ENCODE measurements at places on chromosomes 6 and 20.

DNA sequence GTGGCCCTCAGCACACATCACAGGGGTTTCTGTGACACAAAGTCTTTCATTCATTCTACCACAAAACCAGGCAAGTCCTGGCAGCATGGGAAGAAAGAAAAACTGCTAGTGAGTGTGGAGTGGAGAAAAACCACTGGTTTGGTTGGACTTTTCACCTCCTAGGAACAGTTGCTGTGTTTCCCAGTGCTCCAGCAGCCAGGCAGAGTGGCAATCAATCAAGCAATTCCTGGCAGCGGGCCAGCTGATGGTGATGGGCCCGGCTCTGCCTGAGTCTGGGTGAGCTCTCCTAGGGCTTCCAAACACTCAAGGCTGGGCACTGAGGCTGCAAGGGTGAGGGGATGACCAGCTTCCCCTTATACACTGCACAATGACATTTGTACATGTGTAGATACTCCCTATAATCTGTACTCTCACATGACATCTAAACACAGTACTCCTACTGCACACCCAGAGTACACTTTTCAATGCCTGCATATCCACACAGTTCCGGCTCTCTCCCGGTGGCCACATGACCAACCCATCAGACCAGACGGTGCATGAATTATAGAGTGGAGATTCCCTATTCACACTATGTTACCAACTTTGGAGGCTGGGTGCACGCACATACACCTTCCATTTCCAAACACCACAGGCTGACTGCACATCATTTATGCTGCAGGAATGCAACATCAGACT lies 156.6 kb downstream of the UNC5CL start:
- no peak for DNase-seq

- DNase-seq: no peak
These were observed 99.8 kb downstream of the TAF4 start for GRCh38 chr20:61965606-61966491.

GRCh38 chr6:137938770-137939379 lies 71.8 kb downstream of the TNFAIP3 start:
- no peak for DNase-seq

DNA sequence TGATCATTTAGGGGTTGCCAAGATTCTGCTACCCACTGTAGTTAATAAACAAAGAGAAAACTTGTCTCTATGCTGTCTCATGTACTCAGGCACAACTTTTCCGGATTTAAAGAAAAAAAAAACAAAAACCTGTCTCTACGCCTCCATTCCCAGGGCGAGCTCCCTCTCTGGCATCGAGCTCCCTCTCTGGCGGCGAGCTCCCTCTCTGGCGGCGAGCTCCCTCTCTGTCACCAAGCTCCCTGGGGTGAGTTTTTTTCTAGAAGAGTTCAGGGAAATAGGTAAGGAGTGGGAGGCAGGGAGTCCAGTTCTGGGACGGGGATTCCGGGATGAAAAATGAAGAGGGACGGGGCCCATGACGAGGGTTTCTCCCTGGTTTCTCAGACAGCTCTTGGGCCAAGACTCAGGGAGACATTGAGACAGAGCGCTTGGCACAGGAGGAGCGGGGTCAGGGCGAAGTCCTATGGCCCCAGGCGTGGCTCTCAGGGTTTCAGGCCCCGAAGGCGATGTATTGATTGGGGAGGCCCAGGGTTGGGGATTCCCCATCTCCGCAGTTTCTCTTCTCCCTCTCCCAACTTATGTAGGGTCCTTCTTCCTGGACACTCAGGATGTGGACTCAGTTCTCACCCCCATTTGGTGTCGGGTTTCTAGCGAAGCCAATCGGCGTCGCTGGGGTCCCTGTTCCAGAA lies 16.5 kb upstream of the HLA-A start:
- no peak for DNase-seq

DNA sequence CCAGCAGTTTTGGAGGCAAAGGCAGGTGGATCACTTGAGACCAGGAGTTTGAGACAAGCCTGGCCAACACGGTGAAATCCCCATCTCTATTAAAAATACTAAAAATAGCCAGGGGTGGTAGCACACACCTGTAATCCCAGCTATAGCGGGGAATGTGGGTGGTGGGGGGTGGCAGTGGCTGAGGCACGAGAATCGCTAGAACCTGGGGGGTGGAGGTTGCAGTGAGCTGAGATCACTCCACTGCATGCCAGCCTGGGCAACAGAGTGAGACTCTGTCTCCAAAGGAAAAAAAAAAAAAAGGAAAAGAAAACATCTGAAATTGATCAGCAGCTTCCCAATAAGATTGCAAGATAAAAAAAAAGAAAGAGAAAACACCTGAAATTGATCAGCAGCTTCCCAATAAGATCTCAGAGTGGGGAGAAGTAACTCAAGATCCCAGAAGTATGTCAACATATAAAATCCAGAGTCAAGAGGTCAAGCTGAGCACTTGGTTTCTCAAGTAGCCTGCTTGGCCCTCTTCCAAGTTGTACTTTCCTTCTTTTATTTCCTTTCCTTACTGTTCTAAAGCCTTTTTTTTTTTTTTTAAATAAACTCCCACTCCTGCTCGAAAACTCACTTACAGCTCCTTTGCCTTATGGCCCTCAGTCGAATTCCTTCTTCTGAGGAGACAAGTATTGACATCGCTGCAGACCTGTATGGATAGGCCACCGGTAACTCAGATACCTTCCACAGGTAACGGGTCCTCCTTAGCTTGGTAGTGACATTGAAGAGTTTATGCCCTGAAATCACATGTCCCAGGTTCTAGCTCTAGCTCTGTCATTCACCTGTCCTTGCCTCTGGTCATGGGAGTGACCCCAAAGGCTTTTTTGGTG lies 368.5 kb upstream of the SYNCRIP start:
- DNase-seq: no peak
